ENCODE measurements at places on chromosomes 5 and 9.

- DNase-seq, result no peak
Observed at GRCh38 chr5:64622991-64623390, 67.3 kb upstream of the SHISAL2B start.

DNA sequence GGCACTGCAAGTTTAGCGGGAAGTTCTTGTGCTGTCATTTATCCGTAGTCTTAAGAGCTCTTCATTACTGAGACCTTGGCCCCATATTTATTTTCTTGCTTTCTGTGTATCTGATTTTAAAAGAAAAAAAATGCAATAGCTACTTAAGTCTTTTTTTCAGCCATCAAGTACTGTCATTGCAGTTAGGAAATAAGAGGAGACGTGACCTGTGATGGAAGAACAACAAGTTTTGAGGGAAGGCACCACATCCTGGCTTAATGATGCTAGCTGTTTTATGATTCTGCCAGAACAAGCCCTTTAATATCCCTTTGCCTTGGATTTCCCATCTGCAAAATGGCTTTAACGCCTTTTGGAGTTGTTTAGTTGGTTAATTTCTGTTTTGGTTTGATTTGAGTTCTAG lies 3.8 kb downstream of the RGMB start:
- DNase-seq, result no peak

GRCh38 chr9:131214286-131214856 lies 61.9 kb downstream of the FAM78A start:
- no peak for DNase-seq

- no peak for DNase-seq
Observed at GRCh38 chr9:38007016-38007415, 62.0 kb downstream of the SHB start.

GRCh38 chr9:11755951-11756350 lies 937.2 kb upstream of the TYRP1 start:
- DNase-seq, result no peak

DNA sequence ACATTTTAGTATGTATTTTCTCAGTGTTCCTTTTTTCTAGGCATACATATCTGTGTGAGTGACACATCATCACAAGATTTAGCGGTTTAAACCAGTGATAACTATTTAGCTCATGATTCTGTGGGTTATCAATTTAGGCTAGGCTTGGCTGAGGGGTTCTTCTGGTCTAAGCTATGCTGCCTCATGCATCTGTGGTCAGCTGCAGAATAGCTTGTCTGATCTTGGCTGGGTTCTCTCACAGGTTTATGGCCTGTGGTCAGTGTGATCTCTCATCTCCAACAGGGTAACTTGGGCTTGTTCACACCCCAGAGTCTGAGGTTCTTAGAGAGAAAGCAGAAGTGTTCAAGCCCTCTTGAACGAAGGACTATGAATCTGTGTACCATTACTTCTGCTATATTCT lies 363.3 kb downstream of the KDM4C start:
- DNase-seq, result no peak

- DNase-seq, result no peak
Observed at GRCh38 chr5:146515473-146516150, 378 bp downstream of the GPR151 start.

- DNase-seq, result peak; percentile 47
Observed at GRCh38 chr5:151660616-151661495, 25.9 kb downstream of the SPARC start.

DNA sequence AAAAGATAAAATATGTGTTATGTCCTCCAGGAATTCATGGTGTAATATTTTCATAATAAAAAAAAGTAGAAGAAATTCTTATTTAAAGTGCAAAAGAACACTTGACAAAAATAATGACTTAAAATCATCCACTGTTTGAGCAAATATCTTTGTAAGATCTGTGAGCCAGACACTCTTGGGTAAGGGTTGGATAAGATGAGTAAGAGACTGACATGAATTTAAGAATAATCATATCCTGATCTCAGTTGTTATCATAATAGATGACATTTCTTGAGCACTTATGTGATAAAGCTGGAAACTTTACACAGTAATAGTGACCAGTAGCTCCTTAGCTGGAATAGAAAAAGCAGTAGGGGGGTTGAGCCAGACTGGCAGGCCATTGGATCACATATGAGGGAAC lies 40.0 kb upstream of the ADRB2 start:
- DNase-seq, result no peak

- DNase-seq, result peak; percentile 69
Observed at GRCh38 chr5:150488519-150489359, 19.2 kb upstream of the NDST1 start.

GRCh38 chr5:115962565-115963402 lies 509 bp downstream of the LVRN start:
- no peak for DNase-seq

DNA sequence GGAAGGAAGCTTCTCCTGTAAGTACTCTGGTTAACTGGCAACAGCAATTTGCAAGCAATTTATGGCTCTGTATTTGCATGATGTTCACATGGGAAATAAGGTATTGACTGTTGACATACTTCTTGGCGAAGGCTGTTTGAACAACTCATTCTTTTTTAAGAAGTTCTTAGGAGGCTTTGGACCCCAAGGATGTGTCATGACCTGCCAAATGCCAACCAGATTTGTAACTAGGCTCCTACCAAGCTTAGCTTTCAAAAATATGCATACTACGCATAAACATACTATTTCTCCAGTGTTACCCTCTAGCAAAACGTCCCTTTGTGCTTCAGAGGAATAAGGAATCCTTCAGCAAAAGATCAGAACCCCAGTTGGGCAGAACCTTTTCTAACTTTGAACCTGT lies 165.2 kb upstream of the MSX2 start:
- peak; percentile 42 for DNase-seq

- DNase-seq, result peak; percentile 75
Observed at GRCh38 chr9:92770360-92770995, 5.8 kb upstream of the BICD2 start.

GRCh38 chr5:72377910-72378638 lies 57.9 kb downstream of the PTCD2 start:
- peak; percentile 87 for DNase-seq

DNA sequence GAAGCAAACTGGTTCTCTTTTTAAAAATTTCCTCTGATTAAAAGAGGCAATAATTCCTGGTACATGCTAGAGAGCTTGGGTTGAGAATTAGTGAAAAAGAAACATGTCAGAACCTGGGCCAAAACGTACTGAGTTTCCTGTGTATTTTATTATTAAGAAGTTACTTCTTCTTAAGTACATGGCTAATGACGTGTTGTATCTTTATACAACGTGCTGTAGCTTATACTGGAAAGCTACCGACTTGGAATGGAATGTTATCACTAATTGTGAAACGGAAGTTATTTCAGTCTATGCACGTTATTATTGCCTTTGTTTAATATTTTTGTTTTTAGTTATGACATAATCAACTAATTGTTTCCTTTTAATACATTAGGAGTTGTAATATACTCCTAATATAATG lies 43.1 kb downstream of the ZNF366 start:
- DNase-seq, result no peak

Measured in MCF 10A (cell line).